ENCODE measurements at places on chromosomes 6 and 20.

DNA sequence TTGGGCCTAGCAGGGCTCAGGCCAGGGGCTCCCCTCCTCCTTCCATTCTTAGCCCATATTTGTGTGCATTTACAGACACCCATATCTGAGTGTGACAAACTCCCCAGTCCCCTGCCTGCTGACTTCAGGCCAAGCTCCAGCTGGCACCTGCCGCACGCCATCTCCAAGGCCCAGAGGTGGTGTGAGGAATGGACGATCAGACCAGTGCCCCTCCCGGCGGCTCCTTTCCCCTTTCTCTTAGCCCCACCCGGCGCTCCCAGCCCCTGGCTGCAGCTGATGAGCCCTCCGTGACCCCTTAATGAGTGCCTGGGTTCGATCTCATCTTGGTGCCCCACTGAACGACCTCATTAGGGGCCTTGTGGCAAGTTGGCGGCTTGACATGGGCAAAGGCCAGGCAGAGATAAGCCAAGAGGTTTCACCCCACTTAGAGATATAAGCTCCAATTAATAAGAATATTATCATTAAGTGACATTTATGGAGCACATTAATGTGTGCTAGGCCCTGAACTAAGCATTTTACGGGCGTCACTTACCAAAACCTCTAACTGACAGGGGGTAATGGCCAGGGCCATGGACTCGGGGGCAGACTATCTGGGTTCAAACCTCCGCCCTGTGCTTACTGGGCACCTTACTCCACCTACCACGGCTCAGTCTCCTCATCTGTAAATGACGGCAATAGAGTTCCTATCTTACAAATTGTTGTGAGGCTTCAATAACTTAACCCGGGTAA, 17.5 kb downstream of the ADA start:
- DNase-seq, result no peak

DNA sequence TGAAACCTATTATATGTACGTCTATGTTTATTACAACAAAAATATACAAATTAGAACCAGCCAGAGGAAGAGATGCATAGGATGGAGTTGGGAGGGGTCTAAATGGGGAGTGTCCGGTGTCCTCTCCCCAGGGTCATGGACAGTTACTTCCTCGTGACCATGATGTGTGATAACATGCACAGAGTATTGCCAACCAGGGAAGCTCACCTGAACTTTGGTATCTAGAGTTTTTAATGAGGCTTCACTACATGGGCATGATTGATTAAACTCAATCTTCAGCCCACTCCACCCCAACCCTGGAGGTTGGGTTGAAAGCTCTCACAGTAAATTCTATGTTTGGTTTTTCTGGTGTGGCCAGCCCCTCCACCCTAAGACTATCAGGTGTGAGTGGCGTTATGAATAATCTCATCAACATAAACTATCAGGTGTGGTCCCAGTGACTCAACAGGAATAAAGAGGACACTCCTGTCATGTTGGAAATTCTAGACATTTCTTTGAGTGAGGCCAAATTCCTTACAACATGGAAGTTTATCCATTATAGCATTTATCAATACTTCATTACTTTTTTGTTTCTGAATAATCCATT, 36.4 kb upstream of the FKBP1A start:
- no peak for DNase-seq

DNA sequence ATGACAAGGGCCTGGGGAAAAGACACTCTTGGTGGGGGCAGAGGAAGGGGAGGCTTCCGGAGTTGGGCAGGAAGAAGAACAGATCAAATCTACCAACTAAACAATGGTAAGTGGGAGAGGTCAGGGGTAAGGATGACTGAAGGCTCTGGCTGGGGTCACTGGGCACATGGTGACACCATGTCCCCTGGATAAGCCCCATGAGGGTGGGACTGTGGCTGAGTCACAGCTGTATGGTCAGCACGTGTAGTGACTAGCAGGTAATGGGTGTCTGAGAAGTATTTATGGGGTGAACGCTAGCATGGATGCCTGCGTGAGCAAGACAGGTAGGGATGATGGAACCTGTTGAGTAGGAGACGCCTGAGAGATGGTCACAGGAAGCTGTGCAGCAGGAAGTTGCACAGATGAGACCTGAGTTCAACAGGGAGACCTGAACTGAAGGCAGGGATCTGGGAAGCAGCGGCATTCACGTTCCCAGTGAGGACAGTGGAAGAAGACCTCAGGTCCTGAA, 64.5 kb upstream of the SNX9 start:
- no peak for DNase-seq

DNA sequence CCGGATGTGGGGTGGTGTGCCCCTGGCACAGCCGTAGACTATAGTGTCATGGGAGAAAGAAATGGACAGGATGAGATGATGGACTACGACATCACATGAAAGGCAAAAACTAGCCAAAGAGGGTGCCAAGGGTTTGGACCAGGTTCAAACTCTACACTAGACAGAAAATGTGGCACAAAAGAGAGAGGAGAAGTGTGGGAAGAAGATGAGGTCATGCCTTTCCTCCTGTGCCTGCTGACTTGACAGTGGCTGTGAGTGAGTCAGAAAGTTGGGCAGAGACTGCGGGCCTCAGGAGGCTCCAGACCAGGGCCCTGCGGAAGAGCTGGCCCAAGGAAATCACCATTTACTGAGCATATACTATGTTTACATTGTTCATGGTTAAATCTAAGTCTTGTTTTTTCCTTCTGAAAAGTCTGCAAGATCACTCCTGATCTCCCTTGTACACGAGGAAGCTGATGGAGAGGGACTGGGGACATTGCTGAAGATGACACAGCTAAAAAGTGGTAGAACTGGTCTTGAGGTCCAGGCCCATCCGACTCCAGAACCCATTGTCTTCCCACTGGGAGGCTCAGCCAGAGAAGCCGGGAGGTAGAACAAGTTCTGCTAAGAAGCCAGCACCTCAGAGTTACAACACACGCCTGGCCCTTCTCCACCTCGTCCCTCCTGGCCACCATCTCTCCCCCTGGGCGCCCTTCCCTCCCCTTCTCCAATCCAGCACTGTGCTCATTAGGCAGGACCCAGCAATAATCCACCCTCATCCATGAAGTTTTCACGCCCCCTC, 35.6 kb downstream of the CNKSR3 start:
- DNase-seq, result no peak

GRCh38 chr6:38136547-38136946, 317.0 kb downstream of the ZFAND3 start:
- DNase-seq, result no peak

DNA sequence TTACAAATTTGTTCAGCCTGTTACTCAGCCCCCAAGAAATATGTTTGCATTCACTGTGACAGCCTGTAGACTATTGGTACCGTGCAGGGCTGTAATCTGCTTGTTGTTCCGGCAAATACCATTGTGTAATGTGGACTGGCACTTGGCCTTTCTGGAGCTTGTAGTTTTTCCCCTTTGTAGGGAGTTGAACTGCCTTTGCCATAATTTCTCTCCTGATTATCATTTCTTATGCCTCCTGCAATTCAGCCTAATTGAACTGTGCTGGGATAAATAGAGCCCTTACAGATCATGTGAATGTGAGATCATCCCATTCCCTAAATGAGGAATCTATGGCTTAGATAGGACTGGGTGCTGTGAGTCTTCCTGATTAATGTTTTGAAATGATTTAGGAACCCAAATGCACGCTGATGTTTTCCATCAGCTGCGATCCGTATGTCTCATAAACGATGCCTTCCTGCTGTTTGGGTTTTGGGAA, 185.1 kb downstream of the JARID2 start:
- no peak for DNase-seq

DNA sequence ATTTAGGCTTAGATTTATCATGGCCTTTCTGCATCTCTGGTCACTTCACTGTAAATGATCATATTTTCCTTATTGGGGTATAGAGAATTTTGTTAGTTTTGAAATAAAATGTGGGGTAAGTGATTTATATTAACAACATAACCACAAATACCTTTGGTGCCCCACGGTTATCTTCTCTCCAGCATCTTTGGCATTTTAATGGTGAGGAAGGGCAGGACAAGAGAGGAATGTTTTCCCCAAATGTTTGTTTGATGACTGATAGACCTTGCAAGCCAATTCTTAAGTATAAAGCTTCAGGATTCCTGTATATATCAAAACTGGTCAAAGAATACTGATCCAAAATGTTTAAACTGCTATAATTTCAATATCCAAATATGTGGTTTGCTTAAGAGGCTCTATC, 171.6 kb upstream of the SMLR1 start:
- DNase-seq, result no peak

DNA sequence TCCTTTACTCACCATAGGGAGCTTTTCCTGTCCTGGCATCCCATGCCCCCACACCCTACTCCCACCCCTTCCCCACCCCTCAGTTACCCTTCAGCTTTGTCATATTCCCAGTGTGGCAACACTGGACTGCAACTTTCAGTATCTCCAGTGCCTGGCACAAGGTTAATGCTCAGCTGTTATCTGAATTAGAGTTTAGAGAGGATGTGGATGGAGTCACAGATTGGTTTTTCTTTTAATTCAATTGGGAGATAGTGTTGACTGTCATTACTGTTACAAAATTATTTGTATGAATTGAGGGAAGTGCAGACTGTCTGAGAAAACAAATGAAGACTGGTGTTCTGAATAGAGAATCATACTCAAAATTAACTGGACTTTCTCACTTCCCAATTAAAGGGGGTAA, 89.9 kb downstream of the TULP4 start:
- no peak for DNase-seq

GRCh38 chr20:33697129-33697528, 10.9 kb upstream of the E2F1 start:
- no peak for DNase-seq

GRCh38 chr6:83443516-83443915, 12.7 kb upstream of the ME1 start:
- DNase-seq, result no peak

DNA sequence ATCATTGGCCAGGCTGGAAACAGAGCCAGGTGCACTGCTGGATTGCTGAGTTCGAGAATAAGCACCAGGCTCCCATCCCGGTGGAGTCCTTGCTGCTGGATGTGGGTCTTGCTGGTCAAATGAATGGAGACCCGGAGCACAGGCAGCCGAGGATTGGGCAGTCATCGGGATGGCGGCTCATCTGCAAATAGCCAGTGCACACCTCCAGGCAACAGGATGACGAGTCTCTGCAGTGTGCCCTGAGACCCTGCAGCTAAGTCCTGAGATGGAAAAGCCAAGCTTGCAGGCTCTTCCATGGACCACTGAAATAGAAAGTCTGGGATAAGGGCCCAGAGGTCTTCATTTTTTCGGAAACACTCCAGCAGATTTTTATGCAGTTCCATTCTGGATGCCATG, 143.5 kb downstream of the WDR27 start:
- DNase-seq, result no peak

- no peak for DNase-seq
Measured at GRCh38 chr20:4076671-4077070, 61.3 kb upstream of the RNF24 start.

- DNase-seq, result no peak
Measured at GRCh38 chr20:56343861-56344381, 14.9 kb upstream of the FAM210B start.

- DNase-seq, result no peak
Measured at GRCh38 chr20:52219441-52219840, 27.9 kb upstream of the ZFP64 start.

GRCh38 chr6:151379933-151380847, 11.2 kb downstream of the ZBTB2 start:
- no peak for DNase-seq
